ENCODE measurements at places on chromosomes 16 and 17.

DNA sequence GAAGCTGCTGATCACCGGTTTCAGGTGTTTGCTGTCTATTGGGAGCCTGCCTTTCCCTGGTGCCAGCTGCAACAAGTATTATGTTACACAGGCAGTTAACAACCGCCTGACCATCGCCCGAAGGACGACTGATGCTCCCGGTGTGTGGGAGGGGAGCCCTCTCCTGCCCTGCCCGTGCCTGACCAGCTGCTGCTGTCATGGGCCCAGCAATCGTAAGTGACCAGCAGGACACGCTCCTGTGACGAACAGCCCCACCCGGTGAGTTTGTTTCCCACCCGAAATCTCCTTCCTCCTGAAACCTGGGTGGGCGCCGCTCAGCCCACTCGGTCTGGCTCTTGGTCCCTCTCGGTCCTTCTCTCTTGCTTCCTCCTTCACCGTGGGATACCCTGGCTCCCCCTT lies 17.9 kb upstream of the UBE2I start:
- DNase-seq, result no peak

- peak; percentile 41 for DNase-seq
Observed at GRCh38 chr17:37339321-37339720, 36.5 kb upstream of the C17orf78 start.

- DNase-seq, result no peak
Observed at GRCh38 chr17:79690466-79690865, 40.3 kb upstream of the ENPP7 start.

- DNase-seq, result peak; percentile 53
Observed at GRCh38 chr17:60231234-60231633, 81.5 kb downstream of the CA4 start.

DNA sequence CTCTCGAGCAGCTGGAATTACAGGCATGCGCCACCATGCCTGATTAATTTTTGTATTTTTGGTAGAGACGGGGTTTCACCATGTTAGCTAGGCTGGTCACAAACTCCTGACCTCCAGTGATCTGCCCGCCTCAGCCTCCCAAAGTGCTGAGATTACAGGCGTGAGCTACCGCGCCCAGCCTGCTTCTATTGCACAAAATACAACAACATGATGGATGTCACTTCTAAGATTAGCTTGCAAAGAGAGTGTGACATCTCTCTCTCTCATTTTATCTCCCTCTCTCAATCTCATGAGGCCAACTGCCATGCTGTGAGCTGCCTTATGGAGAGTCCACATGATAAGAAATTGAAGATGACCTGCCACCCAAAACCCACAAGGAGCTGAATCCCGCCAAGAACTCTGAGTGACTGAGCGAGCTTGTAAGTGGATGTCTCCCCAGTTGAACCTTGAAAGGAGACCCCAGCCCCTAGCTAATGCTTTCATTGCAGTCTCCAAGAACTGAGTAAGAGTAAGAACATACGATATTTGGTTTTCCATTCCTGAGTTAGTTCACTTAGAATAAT lies 458.5 kb downstream of the RBFOX1 start:
- DNase-seq, result no peak

DNA sequence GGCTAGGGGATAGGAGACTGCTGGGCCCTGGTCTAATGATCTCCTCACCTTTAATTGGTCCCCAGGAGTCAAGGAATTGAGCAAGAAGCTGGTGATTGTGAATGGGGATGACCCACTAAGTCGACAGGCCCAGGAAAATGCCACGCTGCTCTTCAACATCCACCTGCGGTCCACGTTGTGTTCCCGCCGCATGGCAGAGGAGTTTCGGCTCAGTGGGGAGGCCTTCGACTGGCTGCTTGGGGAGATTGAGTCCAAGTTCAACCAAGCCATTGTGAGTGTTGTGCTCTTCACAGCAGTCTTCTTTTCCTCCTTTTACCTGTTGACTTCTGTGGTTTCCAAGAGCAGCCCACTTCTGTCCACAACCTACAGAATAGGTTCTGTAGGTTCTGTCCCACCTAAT lies 19.4 kb downstream of the POLR2A start:
- DNase-seq, result no peak

DNA sequence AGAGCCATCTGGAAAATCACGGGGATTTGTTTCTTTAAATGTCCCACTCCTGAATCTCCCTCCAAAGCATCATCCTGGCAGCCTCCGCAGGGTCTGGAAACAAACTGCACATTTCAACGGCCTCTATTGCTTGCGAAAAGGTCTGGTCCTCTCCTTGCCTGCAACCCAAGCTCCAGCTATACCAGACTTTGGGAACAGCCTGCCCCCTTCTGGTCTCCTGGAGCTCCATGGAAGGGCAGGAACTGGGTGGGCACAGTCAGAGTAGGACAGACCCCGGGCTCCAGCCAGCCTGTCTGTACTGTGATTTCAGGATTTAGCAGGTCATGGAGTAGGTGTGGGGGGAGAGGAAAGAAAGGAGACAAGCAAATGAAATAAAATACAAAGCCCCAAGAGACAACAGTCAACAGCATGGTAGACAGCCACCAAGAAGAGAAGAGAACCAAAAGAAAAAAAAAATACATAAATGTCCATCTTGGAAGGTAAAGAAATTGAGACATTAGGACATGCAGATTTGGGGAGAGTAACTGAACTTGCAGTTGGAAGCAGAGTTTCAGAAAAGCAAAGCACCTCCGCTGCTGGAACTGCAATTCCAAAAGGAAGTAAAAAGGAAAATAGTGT lies 2.7 kb downstream of the XYLT1 start:
- DNase-seq, result peak; percentile 21

DNA sequence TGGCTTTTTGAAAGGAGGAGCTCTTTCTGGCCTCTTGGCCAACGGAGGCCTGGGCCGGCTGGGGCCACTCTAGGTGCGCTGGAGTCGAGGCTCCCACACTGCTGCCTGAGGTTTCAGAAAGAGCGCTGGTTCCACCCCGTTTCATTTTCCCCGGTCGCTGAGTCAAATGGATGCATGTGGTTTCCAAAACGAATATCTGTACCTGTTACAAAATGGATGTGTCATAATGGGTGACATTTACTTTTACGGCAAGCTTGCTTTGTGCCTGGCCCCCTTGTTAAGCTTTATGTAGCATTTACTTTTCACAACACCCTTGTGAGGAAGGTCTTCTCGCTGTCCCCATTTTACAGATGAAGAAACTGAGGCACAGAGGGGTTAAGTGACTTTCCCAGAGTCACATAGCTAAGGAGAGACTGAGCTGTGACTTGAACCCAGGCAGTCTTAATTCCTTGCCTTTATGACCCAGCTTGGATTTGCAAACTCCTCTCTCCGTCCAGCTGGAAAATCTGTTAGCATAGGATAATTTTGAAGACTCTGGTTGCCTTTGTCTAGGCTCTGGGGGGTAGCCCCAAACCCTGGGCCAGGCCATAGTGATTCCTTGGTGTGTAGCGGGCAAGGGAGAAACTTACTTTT lies 10.6 kb downstream of the KSR1 start:
- no peak for DNase-seq

GRCh38 chr17:57355090-57355859 lies 99.0 kb downstream of the MSI2 start:
- DNase-seq, result no peak

DNA sequence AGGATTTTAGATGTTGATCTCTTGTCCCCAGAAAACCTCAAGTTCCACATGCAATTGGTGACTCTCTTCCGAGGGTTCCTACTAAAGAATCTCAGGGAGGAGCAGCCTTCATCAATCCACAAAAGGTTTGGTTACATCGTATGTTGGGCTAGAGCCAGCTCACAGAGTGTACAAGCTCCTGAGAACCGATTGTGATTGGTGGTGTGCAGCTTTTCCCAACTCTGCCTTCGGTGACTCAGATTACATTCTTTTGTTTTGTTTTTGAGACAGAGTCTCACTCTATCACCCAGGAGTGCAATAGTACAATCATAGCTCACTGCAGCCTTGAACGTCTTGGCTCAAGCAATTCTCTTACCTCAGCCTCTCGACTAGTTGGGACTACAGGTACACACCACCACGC lies 172.4 kb downstream of the PMP22 start:
- DNase-seq, result no peak

DNA sequence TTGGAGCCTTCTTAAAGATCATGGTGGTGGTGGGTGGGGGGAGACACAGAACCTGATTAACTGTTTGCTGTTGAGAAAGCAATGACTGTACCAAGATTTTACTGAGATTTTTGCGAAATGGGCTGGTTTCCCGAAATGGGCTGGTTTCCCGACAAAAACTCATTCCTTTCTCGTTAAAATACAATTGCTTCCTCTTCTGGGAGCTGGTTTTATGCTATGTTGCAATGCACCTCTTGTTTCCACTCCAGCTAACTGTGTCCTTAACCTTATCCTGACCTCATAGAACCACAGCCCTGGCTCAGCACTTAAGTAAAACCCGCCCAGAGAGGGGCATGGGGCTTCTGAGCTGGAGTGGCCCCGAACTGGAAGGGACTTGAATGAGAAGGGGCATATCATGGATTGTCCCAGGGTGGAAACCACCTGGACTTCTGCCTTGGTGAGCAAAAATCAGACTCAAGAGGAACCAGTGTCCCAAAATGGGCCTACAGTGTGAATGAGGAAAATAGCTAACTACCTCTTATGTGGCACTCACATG lies 20.9 kb downstream of the FAM20A start:
- no peak for DNase-seq

DNA sequence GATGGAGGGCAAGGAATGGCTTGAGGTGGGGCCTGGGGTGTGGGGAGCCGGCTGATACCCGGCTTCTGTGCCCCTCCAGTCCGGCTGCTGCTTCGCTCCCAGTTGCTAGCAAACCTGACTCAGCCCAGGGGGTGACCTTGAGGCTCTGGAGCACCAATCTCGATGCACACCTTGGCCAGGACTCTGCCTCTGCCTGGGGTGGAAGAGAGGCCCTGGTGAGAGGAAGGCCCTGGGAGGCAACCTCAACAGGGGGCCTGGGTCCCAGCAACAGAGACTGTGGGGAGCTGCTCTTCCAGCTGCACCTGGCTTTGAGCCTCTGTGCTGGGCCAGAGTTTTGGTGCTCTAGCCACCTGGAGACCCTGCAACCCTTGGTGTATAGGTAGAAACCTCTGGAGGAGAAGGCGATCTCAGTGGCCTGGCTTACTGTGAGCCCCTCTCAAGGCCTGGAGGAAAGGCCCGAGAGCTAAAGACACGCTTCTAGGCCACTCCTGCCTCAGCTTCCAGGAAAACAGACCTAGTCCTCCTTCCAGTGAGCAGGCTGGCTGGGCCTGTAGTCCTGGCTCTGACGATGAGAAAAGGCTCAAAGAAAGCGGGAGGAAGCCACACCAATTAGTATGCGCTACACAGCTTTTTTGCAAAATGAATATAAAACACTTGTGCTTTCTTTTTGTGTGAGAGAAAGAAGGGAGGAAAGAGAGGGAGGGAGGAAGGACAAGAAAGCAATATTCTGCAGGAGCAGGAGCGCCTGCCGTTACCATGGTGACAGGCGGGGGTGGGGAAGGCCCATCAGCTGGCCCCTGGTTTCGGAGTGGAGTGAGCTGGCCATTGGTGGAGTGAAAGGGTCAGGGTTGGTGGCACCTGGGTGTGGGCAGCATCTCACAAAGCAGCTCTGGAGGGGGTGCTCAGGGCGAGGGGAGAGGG lies 51.0 kb downstream of the VAC14 start:
- peak; percentile 61 for DNase-seq

DNA sequence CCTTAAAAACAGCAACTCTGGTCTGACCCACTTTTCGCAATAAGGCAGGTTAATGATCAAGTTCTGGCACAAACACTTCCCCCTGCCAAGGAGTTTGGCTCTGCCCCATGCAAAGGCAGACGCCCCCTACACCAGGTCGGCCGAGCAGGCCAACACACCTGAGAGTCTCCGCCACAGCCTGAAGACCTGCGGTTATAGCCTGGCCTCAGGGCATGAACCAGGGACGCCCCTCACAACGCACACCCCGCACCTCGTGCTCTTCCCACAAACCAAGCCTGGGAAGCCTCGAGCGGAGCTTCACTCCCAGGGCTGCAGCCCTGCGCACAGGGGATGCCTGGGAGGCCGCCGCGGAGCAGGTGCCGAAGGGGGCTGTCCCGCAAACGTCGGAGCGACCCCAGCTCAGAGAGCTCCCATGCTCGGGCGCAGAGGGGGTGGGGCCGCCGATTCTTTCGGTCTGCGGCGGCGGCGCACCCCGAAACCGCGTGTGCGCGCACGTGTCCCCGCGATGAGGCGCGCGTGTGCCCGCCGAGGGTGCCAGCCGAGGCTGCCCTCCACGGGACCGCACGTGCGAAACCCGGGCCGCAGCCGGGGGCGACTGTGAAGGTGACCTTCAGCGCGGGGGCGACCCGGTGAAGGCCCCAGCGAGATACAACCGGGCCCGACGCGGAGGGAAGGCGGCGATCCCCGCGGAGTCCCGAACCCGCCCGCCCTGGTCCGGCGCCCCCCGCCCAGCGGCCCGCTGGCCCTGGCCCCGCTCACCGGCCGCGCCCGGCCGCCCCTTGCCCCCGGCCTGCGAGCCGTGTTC lies 559 bp downstream of the CLUH start:
- DNase-seq, result no peak

DNA sequence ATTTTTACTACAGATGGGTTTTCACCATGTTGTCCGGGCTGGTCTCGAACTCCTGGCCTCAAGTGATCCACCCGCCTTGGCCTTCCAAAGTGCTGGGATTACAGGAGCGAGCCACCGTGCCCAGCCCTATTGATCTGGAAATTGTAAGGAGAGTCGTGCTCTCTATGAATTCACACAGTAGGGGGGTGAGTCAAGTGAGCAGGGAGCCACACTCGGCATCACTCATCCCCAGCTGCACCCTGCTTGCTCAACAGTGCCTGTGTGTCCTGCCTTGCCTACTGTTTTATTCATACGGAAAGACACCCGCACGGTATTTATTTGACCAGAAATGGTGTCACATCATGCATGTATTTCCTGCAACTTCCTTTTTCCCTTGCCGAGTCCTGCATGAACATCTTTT lies 157.2 kb upstream of the FOXF1 start:
- no peak for DNase-seq

GRCh38 chr16:57755726-57756423 lies 20.3 kb downstream of the KATNB1 start:
- no peak for DNase-seq

DNA sequence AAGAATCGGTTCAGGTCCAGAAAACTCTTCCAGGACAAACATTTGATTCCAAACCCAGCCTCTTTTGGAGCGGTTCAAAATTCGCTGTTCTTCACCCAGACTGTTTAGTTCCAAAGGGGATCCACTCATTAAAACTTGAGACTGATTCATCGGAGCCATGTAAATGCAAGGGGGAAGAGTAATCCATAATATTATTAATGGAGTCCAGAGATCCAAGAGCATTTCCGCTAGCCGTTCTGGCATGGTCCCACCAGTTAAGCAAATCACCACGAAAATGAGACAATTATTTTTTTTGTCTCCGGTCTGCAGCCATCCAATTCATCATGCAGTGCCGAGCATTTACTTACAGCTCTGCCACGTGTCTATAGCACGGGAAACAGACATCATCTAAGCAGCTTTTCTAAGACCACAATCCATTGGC lies 15.1 kb downstream of the CDH8 start:
- DNase-seq, result no peak

GRCh38 chr17:67707442-67707841 lies 10.3 kb upstream of the NOL11 start:
- DNase-seq, result no peak

- DNase-seq, result peak; percentile 60
Observed at GRCh38 chr16:89256651-89257254, 39.2 kb downstream of the ZNF778 start.

All from G401 (cell line).